ENCODE measurements at places on chromosomes 6 and 20.

GRCh38 chr6:126886106-126886505 is 232.4 kb upstream of the RSPO3 start:
- no peaks in the 10 kb centered on the region for H3K4me1 ChIP-seq
- H3K27me3 ChIP-seq: no peaks in the 10 kb centered on the region
- H3K4me3 ChIP-seq: no peak overlapping the region
- no peak for DNase-seq

- no peak for DNase-seq
- H3K36me3 ChIP-seq: no peaks in the 10 kb centered on the region
- no peak overlapping the region for H3K4me3 ChIP-seq
Observed at GRCh38 chr20:8602389-8603116, 466.3 kb upstream of the PLCB4 start.

DNA sequence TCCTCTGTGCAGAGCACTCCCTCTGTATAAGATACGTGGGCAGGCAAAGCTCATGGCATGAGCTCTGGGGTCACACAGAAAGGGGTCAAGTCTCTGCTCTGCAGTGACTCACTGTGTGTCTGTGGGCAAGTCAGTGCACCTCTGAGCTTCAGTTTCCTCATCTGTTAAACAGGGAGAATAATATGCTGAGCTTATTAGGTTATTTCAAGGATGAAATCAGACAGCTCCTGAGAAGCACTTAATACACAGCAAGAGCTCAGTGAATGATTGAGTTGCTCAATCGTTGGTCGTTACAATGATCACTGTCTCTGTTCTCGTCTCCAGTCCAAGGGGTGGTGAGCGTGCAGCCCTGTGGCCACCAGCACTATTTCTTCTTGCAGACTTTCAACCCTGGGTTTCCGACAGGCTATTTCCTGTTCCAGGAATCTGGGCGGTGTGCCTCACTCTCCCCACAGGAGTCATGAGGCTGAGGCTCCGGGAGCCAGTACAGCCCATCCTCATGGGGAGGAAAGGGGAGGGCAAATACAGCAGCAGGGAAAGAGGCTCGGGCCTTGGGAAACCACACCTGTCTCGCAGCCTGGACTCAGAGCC is 28.9 kb downstream of the KIAA1755 start:
- DNase-seq: no peak
- no peaks in the 10 kb centered on the region for H3K4me1 ChIP-seq
- H3K27me3 ChIP-seq: peaks cover 6% of the 10 kb centered on the region
- H3K36me3 ChIP-seq: no peaks in the 10 kb centered on the region
- no peak overlapping the region for H3K27ac ChIP-seq
- no peak overlapping the region for H3K4me3 ChIP-seq

DNA sequence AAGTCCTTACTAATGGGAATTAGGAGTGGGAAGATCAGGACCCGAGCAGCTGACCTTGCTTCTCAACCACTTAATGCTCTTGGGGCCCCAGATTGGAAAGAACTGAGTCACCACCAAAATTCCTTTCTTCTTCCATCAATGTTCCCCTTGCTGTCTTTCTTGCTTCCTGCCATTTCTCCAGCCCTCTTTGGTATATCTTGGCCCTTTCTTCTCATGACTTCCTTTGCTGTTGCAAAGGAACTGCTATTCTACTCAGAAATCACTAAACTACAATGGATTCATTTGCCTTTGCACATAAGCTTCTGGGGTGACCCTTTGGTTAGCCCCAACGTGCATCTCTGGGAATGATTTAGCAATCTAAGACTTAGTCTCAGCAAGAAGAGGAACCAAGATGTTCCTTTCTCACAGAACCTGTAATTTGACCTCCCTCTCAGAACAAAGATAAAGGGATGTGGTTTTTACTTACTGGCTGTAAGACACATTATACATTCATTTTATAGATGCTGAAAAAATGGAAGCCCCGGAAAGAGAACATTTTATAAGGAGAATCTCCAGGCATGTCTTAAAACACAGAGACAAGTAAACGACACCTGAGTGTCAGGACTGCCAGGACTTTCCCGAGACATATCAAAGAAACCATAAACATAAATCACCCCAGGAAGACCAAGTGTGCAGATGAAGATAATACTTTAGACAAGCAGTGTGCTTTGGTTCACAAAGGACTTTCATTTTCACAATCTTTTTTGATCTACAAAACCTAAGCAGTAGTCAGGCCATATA is 99.0 kb upstream of the TNFAIP3 start:
- no peaks in the 10 kb centered on the region for H3K36me3 ChIP-seq
- no peak overlapping the region for H3K4me3 ChIP-seq
- peak overlapping the region; percentile 65 for H3K27ac ChIP-seq
- H3K27me3 ChIP-seq: no peaks in the 10 kb centered on the region

DNA sequence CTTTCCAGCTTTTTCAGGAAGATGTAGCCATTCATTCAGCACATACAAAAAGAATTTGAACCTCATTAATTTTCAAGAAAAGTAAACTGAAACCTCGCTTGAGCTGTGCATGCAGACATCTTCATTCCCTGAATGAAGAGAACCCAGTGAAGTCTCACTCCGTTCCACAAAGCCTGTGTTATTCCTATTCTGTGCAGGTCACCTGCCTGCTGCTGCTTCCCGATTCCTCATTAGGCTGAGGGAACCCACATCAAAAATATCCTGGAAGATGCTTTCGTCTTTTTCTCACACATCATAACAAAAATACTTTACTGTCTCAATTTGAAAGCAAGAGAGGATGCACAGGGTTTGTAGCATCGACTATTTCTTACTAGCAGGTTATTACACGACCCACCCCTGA is 40.1 kb downstream of the TRMT6 start:
- no peak overlapping the region for H3K4me3 ChIP-seq
- DNase-seq: no peak
- H3K27ac ChIP-seq: no peak overlapping the region
- no peaks in the 10 kb centered on the region for H3K36me3 ChIP-seq
- peaks cover 49% of the 10 kb centered on the region for H3K27me3 ChIP-seq

GRCh38 chr6:10184371-10185227 is 230.3 kb downstream of the TFAP2A start:
- H3K4me1 ChIP-seq: no peaks in the 10 kb centered on the region
- peaks cover 2% of the 10 kb centered on the region for H3K27me3 ChIP-seq
- H3K4me3 ChIP-seq: no peak overlapping the region
- no peak for DNase-seq
- H3K36me3 ChIP-seq: no peaks in the 10 kb centered on the region

DNA sequence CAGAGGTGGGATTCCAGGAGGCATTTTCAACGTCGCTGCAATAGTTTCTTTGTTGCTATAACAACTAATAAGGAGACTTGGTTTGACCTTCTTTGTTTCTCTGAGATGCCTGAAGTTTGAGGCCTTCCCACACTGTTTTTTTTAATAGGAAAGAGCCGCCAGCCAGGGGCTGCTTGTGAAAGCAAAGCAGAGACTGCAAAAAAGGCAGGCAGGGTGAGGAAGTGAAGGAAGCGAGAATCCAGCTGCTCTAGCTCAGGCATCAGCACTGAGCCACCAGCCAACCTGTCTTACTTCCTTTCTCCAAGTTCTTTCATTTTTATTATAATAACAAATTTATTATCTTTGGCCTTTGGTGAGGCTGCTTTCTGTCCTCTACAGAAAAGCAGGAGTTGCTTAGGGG is 179.1 kb downstream of the DOK5 start:
- DNase-seq: no peak
- peaks cover 2% of the 10 kb centered on the region for H3K4me1 ChIP-seq
- H3K4me3 ChIP-seq: no peak overlapping the region
- no peak overlapping the region for H3K27ac ChIP-seq

DNA sequence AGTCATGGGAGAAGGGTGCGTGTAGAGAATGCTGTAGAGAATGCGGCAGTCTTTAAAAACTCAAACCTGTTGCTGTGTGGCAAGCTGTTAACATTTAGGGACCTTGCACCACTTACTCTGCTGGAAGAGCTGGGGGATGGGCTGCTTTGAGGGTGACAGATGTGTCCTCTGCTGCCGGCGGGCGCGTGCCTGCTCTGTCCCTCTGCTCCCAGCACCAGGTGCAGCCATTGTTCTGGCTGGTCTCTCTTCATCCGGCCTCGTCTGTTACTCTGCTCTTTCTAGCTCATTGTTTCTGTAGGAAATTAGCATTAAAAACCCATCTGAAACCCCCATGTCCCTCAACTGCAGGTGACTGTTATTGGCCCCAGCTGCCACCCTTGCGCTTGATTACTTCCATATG is 78.5 kb downstream of the CBFA2T2 start:
- H3K27ac ChIP-seq: no peak overlapping the region
- peaks cover 26% of the 10 kb centered on the region for H3K4me1 ChIP-seq
- no peaks in the 10 kb centered on the region for H3K36me3 ChIP-seq
- no peak overlapping the region for H3K4me3 ChIP-seq
- no peaks in the 10 kb centered on the region for H3K27me3 ChIP-seq
- DNase-seq: no peak

- DNase-seq: no peak
- no peak overlapping the region for H3K4me3 ChIP-seq
- H3K27me3 ChIP-seq: no peaks in the 10 kb centered on the region
- H3K36me3 ChIP-seq: no peaks in the 10 kb centered on the region
- no peaks in the 10 kb centered on the region for H3K4me1 ChIP-seq
Observed at GRCh38 chr6:51842061-51842803, 245.2 kb downstream of the PKHD1 start.

GRCh38 chr6:114090626-114091025 is 119.7 kb upstream of the HDAC2 start:
- H3K4me1 ChIP-seq: no peaks in the 10 kb centered on the region
- peaks cover 6% of the 10 kb centered on the region for H3K27me3 ChIP-seq
- no peak for DNase-seq
- no peaks in the 10 kb centered on the region for H3K36me3 ChIP-seq
- H3K4me3 ChIP-seq: no peak overlapping the region

DNA sequence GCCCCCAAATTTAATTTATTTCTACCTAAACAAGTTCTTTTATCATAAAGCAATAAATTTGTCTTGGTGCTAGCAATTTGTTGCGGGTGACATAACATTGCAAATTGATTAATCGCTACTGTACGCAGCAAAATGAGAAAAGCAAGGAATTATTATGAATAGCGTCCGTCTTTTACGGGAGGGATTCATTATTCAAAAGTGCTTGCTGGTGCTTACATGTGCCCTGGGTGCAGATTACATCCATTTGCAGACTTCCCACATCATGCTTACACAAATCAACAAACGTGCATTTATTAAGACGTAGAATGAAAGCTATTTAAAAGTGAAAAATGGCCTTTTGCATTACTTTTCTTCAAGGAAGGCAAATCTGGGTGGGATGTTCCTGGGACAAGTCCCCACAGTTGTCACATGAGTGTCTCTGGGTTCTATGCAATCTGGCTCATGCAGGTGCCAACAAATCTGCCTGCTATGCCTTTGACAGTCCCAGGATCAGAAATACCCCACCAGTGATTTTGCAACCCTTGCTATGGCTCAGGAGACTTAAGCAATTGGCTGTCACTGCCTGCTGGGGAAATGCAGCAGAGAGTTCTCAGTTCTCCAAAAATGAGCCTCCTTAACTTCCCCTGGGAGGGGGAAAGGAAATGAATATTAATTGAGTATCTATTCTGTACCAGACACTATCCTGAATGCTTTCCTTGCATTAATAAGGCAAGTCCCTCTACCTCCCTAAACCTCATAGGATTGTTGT is 30.1 kb upstream of the MAFB start:
- no peaks in the 10 kb centered on the region for H3K36me3 ChIP-seq
- no peak overlapping the region for H3K4me3 ChIP-seq
- H3K27ac ChIP-seq: no peak overlapping the region
- DNase-seq: no peak

DNA sequence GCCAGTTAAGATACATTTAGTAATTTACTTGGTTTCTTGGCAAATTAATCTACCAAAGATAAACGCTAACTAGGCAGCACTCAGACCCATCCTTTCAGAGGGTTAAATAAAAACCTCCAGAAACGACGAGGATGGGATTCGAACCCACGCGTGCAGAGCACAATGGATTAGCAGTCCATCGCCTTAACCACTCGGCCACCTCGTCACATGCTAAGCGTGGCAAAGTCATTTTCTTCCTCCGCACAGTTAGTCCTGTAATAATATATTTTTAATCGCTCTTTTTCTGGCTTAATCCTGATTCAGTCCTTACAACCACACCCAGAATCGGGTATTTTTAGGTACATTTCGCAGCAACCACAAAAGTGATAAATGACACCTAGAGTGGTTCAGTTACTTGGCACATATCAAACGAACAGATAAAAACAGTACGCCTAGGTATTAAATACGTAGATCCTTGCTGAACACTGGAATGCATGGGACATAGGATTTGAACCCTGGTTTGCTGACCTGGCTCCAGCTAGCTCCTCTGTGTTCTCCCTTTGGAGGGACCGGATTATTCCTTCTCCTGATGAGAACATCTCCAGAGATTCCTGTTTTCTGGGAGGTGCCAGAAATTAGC is 71.6 kb downstream of the GPX5 start:
- H3K4me3 ChIP-seq: peak overlapping the region; percentile 49
- peaks cover 5% of the 10 kb centered on the region for H3K4me1 ChIP-seq
- peak; percentile 74 for DNase-seq
- H3K36me3 ChIP-seq: peaks cover 2% of the 10 kb centered on the region
- H3K27ac ChIP-seq: no peak overlapping the region

DNA sequence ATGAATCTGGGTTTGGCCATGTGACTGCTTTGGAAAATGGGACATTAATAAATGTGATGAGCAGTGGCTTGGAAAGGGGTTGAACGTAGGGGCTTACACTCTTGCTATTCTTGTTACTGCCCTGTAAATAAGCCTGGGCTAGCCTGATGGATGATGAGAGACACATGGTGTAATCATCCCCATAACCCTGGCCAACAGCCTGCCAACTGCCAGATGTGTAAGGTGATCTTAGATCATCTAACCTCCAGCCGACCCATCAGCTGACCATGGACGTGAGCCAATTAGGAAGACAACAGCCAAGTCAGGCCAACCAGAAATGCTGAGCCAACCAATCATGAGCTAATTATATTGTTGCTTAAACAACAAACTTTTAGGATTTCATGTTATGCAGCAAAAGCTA is 25.2 kb downstream of the FBXO30 start:
- H3K4me1 ChIP-seq: no peaks in the 10 kb centered on the region
- no peak for DNase-seq
- H3K36me3 ChIP-seq: peaks cover 28% of the 10 kb centered on the region
- no peak overlapping the region for H3K27ac ChIP-seq
- H3K4me3 ChIP-seq: no peak overlapping the region

Measured in activated naive CD4-positive, alpha-beta T cell treated with anti-CD3 and anti-CD28 coated beads for 36 hours (primary cell).